ENCODE measurements at places on chromosomes 6 and 20.

- DNase-seq, result no peak
Observed at GRCh38 chr20:62405108-62405980, 1.7 kb downstream of the CABLES2 start.

DNA sequence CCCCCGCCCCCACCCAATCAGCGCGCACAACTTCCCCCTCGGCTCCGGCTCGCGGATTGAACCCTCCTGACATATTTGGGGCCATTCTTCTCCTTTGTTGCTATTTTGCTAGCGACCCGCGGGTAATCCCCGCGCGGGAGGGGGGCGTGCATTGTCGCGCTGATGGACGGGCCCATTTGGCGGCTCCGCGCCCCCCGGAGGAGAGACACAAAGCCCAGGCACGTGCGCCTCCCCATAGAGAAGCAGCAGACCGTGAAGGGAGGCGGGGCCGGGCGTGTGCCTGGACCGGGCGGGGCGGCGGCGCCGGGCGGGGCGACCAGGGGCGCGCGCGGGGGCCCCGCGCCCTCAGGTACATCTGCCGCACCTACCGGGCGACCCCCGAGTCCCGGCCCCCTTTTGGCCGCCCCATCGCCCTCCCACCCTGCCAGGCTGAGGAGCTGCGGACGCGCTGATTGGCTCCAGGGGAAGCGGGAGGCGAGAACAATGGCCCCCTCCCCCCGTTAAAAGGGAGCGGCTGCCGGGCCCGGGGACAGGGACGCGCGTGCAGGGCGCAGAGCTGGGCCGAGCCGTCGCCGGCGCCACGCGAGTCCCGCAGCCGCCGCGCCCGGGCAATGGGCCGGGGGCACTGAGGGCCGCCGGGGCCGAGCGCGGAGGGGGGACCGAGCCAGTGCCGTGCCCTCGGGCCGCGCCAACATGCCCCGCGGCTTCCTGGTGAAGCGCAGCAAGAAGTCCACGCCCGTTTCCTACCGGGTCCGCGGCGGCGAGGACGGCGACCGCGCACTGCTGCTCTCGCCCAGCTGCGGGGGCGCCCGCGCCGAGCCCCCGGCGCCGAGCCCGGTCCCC lies at the start of gene INSM1:
TSS of gene INSM1 (plus strand) at position 530 of the 843 bp plus-strand sequence. CDS start at position 694, 164 bp downstream.
- DNase-seq, result no peak

DNA sequence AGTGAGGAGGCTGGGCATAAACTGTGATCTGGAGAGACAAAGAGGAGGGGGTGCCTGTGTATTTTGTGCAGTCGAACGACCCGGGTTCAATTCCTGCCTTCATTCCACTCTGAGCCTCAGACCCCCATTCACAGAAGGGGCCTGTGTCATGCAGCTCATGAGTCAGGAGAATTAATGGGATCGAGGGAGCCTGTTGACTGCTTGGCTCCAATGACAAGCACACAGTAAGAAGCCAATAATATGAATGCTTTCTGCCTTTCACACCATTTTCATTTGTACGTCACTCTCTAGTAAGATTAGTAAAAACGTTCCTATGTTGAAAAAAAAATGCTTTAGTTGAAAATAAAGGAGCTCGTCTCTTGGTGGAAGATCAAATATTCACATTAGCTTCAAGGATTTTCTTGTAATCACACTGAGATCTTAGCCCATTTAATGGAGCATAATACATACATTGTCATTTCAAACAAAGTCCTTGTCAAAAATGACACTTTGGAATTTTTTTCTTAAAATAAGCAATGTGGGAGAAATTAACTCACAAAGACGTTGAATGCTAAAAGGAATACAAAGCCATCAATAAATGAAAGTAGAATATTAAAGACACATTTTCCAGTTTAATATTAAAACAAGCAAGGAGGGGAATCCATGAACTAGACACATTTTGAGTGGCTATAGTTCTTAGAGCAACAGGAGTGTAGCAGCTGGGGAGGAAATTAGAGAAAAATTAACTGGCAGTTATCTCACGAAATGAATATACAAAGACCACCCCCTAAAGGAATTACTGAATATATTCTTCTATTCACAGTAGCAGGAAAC lies 246.7 kb upstream of the AFDN start:
- no peak for DNase-seq

- no peak for DNase-seq
Observed at GRCh38 chr6:105135907-105136430, 43.8 kb downstream of the POPDC3 start.

- no peak for DNase-seq
Observed at GRCh38 chr6:130822736-130823135, 4.5 kb upstream of the SMLR1 start.

- DNase-seq, result no peak
Observed at GRCh38 chr6:82331031-82331773, 32.4 kb upstream of the TPBG start.
